Putamen (tissue), 1 donor: ENCODE measurements at places on chromosomes 1 and 21.

DNA sequence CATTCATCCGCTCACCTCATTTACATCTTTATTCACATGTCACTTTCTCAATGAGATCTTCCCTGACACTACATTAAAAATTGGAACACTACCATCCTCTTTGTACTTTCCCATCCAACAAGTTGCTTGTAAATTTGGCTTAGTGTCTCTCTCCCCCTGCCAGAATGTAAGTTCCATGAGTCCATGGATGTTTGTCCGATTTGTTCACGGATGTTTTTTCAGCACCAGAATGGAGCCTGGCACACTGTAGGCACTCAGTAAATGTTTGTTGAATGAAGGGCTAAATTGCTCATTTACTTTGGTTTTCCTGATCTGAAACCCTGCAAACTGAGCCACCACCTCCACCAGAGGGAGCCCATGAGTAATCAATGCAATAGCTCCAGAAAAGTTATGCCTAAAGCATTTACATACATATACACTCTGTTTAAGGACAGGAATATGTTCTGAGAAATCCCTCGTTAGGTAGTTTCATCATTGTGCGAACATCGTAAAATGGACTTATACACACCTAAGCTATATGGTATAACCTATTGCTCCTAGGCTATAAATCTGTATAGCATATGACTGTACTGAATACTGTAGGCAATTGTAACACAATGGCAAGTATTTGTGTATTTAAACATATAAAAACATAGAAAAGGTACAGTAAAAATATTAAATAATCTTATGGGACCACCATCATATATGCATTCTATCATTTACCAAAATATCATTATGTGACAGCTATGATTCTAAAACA is 2.8 kb upstream of the EYA3 start:
- peak; percentile 74 for DNase-seq

DNA sequence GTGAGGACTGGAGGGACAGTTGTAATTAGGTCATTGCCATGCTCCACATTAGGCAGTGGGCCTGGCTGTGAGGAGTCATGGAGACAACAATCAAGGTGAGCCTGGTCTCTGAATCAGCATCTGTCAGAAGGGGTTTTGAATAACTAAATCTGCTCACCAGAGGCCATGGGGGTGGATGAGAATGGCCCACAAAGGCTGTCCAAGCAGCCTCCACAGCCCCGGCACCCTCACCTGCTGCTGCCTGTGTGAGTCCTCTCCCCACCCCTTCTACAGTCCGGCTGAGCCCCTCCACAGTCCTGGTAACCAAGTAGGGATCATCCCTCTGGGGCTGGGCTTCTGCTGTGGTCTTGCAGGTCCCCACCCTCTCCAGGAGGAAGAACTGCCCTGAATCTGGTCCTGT is 2.3 kb downstream of the DPT start:
- no peak for DNase-seq

DNA sequence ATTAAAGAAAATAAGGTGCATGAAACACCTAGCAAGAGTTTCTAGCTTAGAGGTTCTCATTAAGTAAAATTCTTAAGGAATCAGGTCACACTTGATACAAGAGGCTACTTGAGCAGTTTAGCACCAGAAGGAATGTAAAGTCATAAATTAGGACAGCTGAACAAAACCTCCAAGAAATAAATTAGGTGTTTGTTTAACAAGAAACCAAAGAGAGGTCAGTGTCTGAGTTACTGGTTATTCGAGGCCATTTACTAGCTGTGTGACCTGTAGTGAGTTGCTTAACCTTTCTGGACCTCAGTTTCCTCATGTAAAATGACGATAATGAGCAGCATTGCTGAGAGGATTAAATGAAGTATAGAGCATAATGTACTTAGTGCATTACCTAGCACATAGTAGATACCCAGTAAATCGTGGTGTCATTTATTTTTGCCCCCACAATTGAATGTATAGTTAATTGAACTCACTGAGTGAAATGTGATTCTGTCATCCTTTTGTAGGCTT is 908 bp upstream of the ELK4 start:
- no peak for DNase-seq

GRCh38 chr1:207815913-207816291 is 64.0 kb downstream of the CD46 start:
- DNase-seq: no peak

DNA sequence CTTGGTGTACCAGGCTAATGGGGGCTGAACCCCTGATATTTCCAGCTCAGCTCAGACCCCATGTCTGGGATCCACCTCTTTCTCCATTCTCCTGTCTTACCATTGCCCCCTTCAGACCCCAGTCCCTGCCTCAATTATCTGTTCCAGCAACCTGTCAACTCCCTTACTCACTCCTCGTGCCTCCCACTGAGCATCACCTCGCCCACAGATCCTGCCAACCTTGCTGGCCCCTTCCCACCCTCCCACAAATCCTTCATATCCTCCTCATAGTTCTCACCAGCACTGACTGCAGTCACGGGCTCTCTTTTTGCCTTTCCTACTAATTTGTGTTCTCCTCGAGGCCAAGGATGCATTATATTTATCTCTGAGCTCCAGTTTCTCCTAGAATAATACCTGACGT is 62.9 kb downstream of the TMEM53 start:
- DNase-seq: no peak

DNA sequence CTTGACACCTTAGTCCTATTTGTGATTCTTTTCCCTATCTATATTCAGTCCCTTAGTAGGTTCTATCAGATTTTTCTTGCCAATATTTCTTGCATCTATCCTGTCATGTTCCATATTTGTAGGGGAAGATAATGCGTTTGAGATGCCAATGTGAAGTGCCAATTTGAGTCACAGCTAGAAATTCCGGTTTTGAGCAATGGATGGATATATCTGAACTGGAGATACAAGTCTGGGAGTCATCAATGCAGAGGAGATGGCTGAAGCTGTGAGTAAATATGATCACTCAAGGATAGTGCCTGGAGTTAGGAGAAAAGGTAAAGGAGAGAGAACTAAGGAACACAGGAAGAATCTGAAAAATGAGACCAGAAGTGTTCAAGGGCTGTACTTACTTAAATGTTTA is 93.8 kb downstream of the COQ8A start:
- no peak for DNase-seq

DNA sequence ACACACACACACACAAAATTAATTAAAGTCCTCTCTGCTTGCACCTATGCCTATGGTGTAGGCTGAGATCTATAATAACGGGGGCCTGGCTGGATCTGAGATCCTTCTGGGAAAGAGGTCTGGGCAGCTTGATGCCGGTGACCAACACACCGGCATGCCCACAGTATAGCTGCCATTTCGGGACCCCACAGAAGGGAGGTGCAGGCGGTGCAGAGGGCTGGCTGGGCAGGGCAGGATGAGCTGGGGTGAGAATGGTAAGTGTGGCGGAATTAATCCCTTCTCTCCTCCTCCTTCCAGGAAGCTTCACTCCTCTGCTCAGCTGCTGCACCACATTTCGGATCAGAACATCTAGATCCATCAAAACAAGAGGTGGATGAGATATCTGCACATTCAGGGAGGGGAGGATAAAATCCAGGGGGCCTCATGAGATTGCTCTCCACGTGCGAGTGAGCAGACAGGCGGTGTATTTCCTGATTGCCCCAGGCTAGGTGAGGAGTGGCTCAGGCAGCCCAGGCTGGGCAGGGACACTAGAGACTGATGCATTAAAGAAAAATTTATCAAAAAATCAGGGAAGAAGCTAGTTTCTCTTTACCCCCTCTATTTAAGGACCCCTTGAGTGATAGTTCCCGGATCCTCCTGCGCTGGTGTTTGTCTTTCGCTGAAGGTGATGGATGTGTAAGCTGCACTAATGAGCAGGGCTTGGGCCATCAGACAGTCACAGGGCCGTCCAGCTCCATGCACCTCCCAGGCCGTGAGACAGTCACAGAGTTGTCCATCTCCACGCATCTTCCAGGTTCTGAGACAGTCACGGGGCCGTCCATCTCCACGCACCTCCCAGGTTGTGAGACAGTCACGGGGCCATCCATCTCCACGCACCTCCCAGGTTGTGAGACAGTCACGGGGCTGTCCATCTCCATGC is 449.9 kb downstream of the PTPRU start:
- no peak for DNase-seq

DNA sequence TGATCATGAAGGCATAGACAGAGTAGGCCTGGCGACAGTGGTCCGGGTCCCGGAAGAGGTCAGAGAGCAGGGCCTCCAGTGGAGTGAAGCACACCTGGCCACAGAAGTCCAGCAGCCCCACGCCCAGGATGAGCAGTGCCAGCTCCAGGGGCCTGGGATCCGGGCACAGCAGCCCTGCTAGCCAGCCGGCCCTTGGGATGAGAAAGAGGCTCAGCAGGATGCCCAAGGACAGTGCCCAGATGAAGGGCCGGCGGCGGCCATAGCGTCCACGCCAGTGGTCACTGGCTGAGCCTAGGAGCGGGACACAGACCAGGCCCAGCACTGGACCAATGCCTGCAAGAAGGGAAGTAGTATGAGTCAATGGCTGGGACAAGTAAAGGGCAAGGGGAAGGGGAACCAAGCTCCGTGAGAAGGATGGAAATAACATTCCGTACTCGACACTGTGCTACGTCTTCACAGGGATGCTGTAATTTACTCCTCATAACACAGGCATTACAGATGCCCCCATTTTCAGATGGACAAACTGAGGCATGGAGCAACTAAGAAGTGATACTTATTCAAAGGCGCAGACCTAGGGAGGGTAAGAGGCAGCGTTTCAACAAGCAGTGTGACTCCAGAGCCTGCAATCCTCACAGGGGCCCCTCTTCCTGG is 16.9 kb downstream of the SLC45A3 start:
- DNase-seq: no peak

DNA sequence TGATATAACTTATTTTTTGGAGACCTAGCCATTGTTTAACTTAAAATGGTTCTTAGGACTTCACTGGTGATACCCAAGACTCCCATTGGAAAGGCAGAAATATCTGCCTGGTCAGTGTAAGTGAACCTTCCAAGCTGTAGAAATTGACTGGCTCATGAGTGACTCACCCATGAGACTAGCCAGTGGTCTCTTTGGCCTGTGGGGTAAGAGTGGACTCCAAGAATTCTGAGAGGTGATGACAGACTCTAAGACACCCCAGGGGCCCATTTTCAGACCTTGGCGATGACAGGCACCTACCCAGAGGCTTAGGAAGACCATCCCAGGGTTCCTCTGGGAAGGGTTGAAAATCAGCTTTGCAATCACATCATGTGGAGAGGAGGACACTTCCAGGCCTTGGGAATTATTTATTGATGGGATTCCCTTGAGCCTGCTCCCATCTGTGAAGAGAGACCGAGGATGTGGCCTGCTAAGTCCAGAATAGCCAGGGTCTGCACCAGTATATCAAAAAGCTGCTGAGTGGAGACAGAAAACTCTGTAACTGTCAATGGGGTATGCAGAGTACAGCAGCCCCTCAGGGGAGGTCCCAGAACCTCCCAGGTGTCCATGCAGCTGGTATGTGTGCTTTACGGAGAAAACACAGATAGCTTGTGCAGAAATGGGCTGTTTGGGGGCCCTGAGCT is 78.9 kb downstream of the KAZN start:
- no peak for DNase-seq

DNA sequence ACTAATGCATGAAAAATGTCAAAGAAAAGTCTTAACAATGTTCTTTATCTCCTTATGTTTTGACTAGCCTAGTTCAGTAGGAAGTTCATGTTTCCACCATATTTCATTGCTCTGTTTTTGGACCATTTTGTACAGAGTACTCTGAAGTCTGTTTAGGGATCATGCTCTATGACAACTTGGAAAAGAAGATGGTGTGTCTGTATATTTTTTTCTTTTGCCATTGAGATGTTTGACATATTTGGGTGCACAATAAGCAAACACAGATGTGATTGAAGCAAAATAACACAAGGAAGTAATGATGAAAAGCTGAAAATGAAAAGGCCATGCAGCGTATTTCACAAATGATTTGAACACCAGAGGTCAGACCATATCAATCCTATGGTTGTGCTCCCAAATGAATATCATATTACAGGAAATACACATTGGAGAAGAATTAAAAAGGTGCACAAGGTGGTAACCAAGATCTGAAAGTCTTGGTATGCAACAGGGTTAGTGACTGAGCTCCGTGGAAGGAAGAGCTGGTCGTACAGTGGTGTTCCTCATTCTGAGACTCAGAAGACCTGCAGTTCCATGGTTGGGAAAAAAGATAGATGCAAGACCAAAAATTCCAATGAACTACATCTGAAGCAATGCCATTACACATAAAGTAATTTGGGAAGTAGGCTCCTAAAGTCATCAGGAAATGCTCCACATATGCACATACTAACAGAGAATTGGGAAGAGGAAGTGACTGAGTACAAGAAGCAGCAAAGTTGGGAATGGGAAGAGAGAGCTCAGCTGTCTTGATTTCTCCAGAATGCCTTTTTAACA is 463.5 kb downstream of the LMO4 start:
- DNase-seq: no peak

DNA sequence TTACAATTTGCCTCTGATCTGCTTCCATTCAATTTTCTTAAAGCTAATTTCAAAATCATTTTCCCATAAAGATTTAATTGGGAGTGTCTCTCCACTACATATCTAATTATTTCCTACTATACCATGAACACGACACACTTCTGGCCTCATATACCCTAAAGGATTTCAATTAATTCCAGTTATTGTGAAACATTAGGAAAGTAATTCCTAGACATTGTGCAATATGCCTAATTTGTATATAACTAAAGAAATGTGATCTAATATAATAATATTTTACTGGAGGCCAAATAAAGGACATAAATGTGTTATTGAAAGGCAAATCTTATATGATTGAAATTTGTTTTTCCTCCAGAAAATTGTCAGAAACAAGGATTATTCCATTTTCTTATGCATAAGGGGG is 727.2 kb upstream of the ADGRL2 start:
- no peak for DNase-seq

DNA sequence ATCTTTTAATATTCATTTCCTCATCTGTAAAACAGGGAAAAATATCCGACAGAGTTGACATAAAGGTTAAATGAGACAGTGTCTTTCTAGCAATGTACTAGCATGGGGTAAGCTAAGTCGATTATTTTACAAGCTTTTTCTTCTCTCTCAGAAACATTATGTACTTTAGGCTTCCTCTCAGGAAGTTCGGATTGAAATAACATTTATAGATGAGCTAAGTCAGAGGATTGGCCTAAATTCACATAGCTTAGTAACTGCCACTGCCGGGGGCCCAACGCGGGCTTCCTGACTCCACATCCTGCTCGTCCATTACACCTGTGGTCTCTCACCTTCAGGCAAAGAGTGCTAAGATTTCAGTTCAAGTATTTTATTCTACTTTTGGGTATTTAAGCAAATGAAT is 462.3 kb upstream of the NFIA start:
- DNase-seq: no peak

DNA sequence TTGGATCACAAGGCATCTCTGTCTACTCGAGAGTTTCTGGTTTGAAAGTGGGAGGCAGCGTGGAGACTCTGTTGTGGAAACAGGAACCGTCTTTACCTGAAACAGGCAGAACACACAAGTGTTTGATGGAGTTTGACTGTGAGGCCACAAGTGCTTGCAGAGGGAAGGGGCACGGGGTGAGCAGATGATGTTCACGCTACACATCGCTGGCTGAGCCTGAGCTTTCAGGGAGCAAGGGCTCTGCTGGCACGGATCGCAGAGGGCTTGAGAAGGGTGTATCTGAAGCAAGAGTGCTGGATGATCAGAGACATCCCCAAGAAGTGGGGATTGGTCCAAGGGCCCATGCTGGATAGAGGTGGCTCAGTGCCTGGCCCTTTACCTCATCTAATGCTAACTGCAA is 59.3 kb downstream of the IGSF21 start:
- DNase-seq: no peak

- no peak for DNase-seq
Measured at GRCh38 chr1:2318314-2319278, 72.8 kb downstream of the MORN1 start.

- DNase-seq: no peak
Measured at GRCh38 chr1:22212400-22213233, 69.7 kb upstream of the WNT4 start.

GRCh38 chr1:5947978-5948680 is 44.1 kb downstream of the NPHP4 start:
- DNase-seq: no peak
